Cortex of kidney (tissue), 1 donor: ENCODE measurements at places on chromosomes 1 and 21.

DNA sequence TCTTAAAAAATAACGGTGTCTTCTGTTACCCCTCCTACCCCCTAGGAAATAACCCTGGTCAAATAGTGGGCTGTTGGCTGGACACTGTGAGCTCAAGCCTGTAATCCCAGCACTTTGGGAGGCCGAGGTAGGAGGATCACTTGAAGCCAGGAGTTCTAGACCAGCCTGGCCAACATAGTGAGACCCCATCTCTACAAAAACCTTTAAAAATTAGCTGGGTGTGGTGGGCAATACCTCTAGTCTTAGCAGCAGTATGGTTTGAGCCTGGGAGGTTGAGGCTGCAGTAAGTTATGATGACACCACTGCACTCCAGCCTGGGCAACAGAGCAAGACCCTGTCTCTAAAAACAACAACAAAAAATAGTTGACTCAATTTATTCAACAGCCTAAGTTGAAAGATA, 453.7 kb downstream of the SIPA1L2 start:
- no peak for DNase-seq

- DNase-seq = no peak
Measured at GRCh38 chr1:175673371-175674150, 69.8 kb downstream of the TNR start.

- no peak for DNase-seq
Measured at GRCh38 chr1:199931666-199932377, 95.7 kb upstream of the NR5A2 start.

DNA sequence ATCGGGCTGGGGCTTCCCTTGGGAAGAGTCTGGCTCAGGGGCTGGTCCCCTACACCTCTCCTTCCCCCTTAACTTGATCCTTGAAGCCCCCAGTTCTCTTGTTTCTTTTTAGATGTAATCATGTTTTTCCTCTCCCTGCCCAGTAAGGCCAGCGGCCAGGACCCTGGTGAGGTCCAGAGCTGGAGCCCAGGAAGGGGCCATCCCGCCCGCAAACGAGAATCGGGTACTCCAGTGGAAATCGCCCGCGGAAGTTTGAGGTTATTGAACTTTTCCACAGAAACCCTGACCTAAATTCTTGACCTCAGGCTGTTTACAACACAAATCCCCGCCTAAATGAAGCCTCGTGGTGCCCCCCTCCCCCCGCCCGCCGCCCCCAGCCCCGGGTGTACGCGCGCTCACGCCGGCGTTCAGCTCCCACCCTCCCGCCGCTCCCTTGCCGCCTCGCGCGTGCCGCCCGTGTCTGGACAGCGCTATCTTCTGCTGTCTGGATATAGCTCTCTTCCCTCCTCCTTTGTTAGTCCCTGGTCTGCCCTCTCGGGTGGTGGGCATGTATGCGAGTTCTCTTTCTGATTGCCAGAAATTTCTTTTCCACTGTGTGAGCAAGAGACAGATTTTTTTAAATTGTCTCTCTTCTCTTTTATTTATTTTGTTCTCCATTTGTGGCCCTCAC, 165.9 kb upstream of the CACNA1E start:
- no peak for DNase-seq
